Mucosa of descending colon (tissue), 3 donors: ENCODE measurements at places on chromosomes 2 and 18. TPM values are rescaled to one million over a fixed set of nuclear protein-coding genes. Genes with fewer than 3 reads are reported as not detected.

DNA sequence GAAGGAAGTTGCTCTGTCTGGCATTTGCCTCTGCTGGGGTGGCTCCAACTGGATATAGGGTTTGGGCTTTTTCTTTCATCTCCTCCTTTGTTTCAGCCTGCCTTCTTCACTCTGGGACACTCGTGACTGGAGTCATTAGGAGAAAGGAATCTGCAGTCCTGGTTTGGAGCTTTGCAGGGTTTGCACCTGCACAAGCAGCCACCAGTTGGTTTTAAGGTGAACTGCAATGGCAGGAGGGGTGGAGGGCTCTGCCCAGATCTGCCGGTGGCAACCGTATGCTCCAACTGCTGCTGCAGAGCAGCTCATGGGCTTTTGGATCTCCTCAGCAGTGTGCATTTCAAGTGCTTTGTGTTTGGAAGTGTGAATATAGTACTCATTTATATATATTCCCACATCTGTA lies 131.3 kb upstream of the MGAT5 start:
- DNase-seq: no peak

- no peak for DNase-seq
These were observed 8.9 kb upstream of the ANKRD29 start for GRCh38 chr18:23671564-23671963.

The TRIM54 gene
- not detected for total RNA-seq

DNA sequence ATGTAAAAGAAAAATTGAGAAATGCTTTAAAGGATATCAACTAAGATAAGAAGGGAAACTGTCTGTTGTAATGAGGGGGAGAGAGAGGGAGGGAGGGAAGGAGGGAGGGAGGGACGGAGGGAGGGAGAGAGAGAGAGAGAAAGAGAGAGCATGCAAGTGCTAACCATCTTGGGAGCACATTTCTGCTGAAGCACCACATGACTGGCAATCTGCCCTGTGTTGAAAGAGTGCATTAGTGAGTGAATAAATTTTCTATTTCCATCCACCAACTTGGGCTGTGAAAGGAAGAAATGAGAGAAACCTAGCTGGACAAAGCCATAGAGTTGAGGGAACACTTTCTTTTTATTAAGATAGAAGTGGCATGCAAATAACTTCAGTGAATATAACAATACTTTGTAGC lies 110.7 kb downstream of the TMX3 start:
- no peak for DNase-seq

DNA sequence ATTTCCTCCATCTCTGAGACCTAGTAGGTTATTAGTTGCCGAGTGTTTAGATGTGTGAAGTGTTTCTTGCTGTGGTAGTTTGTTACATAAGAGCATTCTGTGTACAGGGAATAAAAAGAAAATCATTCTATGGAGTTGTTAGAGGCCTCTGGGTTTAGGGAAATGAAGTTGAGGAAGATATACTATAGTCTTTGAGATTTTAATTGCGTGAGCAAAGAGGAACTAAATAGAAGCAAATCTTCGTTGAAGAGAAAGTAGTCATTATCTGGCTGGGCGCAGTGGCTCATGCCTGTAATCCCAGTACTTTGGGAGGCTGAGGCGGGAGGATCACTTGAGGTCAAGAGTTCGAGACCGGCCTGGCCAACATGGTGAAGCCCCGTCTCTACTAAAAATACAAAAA lies 19.0 kb downstream of the USP39 start:
- no peak for DNase-seq

DNA sequence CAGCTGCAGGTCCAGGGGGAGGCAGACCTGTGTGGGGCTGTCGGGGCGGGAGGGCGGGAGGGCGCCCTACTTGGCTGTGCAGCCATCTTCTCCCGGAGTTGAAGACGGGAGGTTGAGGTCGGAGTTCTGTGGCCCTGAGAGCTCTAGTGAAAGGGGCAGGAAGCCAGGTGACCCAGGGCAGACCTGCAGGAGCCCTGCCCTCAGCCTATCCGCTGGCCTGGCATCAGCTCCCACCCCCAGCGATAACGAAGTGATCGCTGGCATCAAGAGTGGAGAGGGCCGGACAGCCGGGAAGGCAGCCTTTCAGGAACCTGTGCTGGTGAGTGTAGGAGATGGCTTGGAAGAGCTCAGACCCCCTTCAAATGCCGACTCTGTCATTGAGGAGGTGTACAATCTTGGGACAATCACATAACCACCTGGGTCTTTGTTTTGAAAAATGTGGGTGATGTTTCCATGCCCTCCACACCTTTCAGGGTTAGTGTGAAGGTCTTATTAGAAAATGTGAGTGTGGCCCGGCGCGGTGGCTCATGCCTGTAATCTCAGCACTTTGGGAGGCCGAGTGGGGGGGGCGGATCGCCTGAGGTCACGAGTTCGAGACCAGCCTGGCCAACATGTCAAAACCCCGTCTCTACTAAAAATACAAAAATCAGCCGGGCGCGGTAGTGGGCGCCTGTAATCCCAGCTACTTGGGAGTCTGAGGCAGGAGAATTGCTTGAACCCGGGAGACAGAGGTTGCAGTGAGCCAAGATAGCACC lies 1.3 kb downstream of the ARHGEF4 start:
- DNase-seq: no peak

DNA sequence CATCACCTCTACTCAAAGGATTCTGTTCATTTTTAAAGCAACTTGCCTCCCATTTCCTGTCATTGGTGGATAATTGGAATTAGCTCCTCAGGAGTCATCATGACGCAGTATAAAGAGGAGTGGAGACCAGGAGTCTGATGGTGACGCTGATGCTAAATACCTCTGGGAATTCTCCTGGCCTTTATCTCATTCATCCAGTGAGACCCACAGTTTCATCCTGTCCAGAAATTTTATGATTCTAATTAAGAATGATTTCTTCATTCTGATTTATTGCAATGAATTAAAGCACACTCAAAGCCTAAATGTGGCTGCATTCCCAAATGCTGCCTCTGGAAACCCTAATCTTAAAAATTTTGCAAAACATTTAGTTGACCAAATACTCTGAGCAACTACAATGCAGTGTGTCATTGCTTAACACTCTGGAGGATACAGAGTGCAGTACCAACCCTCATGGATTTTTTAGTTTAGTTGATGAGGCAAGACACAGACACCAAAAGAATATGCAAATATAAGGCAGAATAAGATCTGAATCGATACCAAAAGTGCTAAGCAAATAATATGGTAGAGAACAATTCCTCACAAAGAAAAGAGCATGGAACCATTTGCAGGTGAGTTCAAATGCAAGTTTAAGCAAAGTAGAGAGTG lies 236.2 kb downstream of the ETAA1 start:
- no peak for DNase-seq

DNA sequence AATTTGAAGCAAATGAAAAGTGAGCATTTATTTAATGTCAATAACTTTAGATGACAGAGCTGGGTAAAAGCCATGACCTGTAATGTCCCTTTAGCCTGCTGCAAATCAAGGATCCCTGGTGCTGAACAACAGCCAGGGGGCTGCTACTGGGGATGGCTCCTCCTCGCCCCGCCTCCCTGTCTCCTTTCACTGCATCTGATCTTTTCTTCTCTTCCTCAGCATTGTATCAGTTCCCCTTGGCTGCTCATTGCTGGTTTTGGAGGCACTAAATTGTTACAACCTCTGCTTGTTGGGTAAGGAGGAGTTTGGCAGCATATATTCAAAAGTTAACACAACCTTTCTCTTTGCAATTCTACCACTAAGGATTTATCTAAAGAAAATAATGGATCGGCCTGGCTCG lies 236.3 kb upstream of the ID2 start:
- DNase-seq: no peak

DNA sequence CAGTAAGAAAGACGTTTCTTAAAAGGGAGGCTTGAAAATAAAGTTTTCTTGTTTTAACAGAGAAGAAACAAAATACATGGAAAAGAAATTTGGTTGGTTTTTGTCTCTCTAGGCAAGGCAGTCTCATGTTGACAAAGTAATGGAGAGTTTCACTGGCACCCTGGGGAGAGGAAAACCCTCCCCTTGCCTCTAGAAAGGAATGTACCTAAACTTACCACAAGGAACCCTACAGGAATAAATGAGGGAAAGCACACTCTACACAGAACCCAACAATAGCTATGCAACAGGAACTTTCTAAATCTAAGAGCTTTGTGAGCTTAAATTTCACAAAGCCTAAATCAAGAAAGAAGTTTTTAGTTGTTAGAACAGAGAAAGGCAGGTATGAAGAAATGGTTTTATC lies 37.0 kb downstream of the FIGN start:
- DNase-seq: no peak

The CHST10 gene
- total RNA-seq: 9.8 TPM

GRCh38 chr2:70674636-70675430 lies 93.2 kb downstream of the ADD2 start:
- no peak for DNase-seq

The GRHL1 gene
- total RNA-seq: 2.0 TPM

- DNase-seq: no peak
These were observed 26.0 kb downstream of the EIF2AK3 start for GRCh38 chr2:88601286-88601685.

DNA sequence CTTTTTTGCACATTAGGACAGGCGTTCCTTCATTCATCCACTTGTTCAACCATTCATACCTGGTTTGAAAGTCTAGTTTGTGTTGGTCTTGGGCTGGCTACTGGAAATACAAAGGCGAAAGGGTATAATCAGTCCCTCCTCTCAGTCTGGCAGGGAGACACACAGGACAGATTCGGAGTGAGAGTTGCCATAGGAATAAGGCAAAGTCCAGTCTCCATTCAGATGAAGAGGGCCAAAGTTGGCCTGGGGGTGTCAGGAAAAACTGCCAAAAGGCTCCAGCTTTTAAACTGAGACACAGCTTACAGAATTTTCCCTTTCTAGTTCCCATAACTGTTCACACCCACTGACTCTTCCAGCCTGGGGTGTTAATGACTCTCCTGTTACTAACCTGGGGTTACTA lies 96.3 kb upstream of the AQP4 start:
- no peak for DNase-seq

The ASB18 gene
- not detected for total RNA-seq
